Renal cortex interstitium (tissue), 15 donors: ENCODE measurements at places on chromosomes 16 and 17. TPM values are rescaled to one million over a fixed set of nuclear protein-coding genes. Genes with fewer than 3 reads are reported as not detected.

MYH1 gene
- polyA plus RNA-seq = not detected

NXN gene
- polyA plus RNA-seq = 38.5 TPM

CD79B gene
- 2.1 TPM for polyA plus RNA-seq

TPSG1 gene
- polyA plus RNA-seq = 1.1 TPM

GRCh38 chr17:4800462-4801196, 1.5 kb downstream of the C17orf114 start:
- no peak for DNase-seq

GRCh38 chr16:53632526-53632925, 71.1 kb downstream of the RPGRIP1L start:
- DNase-seq = no peak

GRCh38 chr17:80204626-80205468, 15.3 kb downstream of the SGSH start:
- no peak for DNase-seq

GRCh38 chr16:57118461-57119084, 26.2 kb downstream of the CPNE2 start:
- DNase-seq = no peak

- DNase-seq = no peak
These were observed 2.6 kb upstream of the ADORA2B start for GRCh38 chr17:15942207-15942833.

DNA sequence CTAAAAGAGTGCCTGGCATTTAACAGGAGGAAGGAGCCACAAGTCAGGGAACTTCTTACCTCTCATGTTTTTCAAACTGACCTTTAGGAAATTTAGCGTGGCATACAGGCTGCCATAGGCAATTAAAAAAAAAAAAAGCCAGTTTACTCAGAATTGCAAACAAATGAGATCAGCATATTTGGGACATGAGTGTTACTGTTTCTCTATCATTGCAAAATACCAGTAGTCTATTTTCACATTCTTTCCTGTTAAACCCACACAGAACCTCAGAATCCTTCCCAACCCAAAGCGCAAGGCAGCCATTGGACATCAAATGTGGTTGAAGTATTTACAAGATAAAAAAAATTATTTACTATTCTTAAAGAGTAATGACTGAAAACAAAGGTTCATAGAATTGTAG, 366.4 kb upstream of the DYNLRB2 start:
- no peak for DNase-seq
